Jurkat, Clone E6-1 (cell line): ENCODE measurements at places on chromosomes 11 and 22.
A peak's percentile ranks its signal among the peaks of the same experiment; 100 is the strongest.

- no peak for DNase-seq
Measured at GRCh38 chr11:18791969-18792628, 501 bp upstream of the PTPN5 start.

DNA sequence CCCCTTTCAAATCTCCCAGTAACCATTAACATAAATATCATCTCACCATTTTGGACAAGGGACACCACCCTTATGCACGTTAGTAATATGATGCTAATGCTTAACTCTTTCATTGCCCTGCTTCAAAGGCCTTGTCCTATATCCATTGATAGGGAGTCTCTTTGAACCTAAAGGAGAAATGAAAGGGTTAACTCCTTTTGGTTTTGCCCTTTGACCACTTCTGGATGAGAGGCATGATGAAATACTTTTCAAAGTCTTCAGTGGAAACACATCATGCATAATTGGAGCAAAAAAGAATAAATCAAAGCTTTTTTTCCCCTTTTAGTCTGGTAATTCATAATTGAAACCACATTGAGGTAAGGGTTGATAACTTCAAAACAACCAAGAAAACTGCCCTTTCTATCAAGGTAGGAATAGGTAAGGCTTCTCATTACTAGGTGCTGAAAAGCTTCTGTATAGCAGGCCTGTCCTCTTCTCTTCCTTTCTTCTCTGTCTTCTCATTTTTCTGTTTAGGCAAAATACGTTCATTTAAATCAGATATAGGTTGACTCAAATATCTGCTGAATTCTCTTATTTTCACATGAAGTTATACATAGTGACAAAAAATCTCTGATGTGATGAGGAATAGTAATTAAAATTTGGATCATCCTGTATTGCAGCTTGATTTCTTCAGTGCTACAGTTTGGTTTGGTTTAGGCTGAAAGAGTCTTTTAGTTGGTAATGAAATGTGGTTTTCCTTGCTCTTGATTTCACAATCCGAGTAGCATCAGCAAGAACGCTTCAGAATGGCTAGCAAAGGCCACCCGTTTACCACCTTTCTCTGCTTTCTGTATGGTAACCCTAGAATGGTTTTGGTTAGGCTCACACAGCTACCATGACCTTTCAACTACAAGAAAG is 94.8 kb downstream of the EXT2 start:
- no peak for DNase-seq

DNA sequence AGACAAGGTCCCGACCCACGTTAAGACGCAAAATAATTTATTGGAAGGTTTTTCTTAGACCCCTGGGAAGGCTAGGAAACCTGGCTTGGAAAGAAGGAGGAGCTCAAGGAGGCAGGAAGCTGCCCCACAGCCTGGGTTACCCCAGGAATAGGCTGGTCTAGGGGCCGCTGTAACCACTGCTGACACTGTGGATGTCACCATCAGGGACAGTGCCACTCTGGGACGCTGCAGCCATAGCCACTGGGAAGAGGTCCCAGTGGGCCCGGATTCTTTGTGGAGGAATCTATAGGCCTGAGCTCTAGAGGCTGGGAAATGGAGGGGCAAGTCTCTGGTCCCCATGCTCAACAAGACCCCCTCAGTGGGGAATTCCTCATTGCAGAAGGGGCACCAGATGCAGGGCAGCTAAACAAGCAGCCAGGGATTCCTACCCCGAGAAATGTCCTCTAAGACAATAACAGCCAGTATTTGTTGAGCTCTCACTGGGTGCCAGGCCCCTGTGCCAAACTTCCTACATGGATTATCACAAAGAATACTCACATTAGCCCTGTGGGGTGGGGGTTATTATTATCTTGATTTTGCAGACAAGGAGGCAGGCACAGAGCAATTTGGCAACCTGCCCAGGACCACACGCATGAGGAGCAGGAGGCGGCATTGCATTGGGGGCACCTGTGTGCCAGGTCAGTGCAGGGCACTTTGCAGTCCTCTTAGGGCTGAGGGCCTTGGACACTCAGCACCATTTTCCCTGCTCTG is 19.5 kb upstream of the CHKA start:
- peak; percentile 60 for DNase-seq

GRCh38 chr11:96014217-96014616 is 90.3 kb upstream of the MTMR2 start:
- peak; percentile 82 for DNase-seq

GRCh38 chr11:126305699-126306098 is 1.8 kb downstream of the DCPS start:
- DNase-seq, result no peak

GRCh38 chr11:111836721-111837120 is 34.7 kb downstream of the ALG9 start:
- DNase-seq, result no peak

GRCh38 chr11:122202161-122202950 is 86.3 kb upstream of the BLID start:
- no peak for DNase-seq

GRCh38 chr11:102946237-102946636 is 9.3 kb downstream of the MMP13 start:
- DNase-seq, result no peak

DNA sequence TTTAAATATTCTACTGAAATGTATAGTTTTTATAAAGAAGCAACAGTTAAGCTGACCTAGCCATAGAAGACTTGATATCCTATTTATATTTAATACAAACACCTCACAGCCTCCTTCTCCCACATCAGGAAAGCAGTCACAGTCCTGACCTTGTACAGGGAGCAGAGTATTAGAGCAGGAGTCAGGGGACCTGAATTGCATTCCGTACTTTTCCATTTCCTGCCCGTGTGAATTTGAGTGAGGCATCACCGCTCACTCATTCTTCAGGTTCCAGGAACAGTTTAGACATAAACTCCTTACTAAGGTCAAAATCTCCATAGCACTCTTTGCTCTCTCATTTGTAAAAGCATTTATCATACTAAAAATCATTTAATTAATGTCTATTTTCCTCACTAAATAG is 482.5 kb upstream of the FAT3 start:
- no peak for DNase-seq

DNA sequence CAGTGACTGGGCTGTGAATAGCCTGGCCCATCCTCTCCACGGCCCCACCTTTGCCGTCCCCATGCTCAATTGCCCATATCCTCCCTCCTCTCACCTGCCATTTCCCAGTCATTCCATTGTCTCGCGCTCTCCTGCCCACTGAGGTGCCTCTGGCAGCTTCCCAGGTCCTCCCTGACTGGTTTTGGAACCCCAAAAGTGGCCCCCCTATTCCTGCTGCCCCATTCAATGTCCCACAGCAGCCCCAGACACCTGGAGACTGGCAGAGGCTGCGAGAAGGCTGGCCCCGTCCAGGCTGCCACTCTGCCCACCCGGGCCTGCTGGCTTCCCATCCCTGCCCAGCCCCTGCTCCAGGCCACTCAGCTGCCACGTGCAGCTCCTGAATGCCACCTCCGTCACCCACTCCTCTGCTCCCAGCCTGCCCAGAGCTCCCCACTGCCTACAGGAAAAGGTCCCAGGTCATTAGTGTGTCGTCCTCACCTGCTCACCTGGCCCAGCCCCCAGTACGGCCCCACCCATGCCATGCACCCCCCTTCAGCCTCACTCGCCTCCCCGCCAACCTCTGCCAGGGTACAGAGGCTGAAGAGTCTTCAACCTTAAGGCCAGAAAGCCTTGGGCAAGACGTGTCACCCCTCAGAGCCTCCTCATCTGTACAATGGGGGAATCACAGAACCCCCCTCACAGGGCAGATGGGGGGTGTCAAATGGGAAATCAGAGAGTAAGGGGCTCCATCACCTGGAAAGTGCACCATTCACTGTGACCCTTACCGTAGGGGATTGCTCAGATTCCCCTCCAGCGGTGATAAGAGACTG is 37.5 kb downstream of the KCNJ4 start:
- no peak for DNase-seq
